Activated naive CD8-positive, alpha-beta T cell treated with anti-CD3 and anti-CD28 coated beads for 36 hours (primary cell): ENCODE measurements at places on chromosomes 12 and 14.

DNA sequence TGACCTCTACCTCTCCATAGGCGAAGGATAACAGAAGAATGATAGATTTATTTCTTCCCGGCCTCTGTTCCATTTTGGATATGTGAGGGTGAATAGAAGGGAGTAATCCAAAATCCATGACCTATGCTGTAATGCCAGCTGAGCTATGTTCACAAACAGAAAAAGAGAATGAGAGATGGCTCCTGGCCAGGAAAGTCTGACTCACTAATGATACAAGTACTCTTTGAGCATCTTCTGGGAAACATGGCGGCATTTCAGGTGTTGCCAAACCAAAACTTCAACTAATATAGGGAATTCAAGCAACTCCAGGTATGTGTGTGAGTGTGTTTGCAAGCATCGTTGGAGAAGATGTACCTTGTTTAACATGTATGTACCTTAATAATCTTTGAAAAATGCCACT, 55.1 kb downstream of the MED13L start:
- DNase-seq = peak; percentile 30

DNA sequence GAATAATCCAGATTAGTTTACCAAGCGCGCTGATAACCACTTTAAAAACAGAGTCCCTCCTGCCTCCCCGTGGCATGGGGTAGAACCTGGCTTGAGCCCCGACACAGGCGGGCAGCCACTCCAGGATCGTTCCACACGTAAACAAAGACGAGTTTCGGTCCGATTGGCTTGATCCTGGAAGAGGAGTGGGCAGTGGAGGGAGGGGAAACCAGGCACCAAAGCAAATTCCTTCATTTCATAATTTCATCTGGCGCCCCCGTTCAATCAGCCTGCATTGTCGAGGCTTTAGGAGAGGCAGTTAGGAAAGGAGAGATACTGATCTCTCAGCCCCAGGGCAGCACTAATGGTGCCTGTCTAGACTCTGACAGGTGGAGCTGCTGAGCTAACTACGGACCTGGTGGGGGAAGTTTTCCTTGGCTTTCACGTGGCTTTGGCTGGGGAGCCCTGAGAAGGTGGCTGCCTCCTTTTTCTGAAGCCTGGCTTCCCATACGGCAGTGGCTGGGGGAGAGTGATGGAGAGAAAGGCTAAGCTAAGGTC, 751 bp upstream of the GPRC5A start:
- peak; percentile 24 for DNase-seq

- DNase-seq = peak; percentile 74
These were observed 33.3 kb downstream of the MIA2 start for GRCh38 chr14:39266871-39267607.

DNA sequence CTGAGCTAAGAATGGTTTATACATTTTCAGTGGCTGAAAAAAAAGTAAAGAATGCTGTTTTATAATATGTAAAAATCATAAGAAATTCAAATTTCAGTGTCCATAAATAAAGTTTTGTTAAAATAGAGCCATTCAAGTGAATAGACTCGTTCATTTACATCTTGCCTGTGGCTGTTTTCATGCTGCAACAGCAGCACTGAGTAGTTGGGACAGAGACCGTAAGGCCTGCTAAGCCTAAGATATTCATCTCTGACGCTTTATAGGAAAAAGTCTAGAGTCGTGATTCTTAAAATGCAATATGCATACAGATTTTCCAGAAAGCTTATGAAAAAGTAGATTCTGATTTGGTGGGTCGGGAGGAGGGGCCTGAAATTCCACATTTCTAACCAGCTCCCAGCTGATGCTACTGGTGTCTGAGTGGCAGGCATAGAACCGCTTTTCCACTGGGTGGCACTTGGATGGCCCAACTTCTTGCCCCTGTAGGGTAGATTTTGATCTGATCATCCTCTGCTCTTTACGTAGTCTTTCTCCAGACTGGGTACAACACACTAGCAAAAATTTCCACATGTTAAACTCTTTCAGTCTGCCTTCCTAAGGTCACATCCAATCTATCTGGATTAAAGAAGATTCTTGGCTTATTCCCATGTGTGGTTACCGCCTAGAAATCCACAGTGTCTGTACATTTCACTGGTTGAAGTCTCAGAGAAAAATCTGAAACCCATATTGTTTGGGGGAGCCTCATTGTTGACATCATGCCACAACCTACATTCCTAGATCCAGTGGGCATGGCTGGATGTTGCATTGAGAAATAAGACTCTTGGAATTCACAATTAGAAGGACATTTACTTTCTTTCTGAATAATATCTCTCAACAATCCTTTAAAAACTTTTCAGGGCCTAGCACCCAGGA, 151.2 kb downstream of the C12orf75 start:
- no peak for DNase-seq

DNA sequence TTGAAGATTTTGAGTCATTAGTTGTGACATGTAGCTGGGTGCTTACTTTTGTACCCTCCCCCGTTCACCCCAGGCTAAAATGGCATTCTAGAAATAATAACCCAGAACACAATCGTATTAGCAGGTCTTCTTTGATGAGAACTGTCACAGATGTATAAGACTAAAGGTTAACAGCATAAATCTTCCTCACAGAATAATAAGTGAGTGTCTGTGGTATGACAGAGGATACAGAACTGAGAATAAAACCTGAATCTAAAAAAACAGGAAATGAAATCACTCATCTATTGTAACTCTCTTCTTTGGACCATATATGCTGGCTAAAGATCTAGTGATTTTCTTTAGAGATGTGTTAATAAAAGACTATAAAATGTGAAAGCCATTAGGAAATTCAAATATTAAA, 746.6 kb downstream of the LRFN5 start:
- DNase-seq = no peak

DNA sequence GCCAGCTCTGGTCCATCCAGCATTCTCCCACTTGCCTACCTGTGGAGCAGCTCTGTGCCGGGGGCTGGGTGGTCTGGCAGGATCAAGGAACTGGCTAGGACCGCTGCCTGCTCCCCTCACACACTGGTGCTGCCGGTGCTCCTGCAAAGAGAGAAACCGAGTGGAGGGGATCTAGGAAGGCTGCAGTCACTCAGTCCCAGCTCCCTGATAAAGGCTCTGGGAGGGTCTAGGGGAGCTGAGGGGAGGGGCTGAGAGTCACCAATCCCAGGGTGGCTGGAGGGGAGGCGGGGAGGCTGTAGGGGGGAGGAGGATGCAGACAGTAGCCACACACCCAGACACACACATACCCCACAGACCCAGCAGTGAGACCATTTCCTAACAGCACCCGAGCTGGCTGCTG, at the start of gene TAC3:
Gene TAC3 (minus strand): TSS at position 182 of the 400 bp plus-strand sequence. CDS start 732 bp downstream, outside the sequence.
- DNase-seq = no peak

- DNase-seq = no peak
These were observed 139.7 kb downstream of the TTLL5 start for GRCh38 chr14:75800792-75801191.

- DNase-seq = peak; percentile 20
These were observed 2.7 kb downstream of the TGFB3 start for GRCh38 chr14:75979071-75979571.

DNA sequence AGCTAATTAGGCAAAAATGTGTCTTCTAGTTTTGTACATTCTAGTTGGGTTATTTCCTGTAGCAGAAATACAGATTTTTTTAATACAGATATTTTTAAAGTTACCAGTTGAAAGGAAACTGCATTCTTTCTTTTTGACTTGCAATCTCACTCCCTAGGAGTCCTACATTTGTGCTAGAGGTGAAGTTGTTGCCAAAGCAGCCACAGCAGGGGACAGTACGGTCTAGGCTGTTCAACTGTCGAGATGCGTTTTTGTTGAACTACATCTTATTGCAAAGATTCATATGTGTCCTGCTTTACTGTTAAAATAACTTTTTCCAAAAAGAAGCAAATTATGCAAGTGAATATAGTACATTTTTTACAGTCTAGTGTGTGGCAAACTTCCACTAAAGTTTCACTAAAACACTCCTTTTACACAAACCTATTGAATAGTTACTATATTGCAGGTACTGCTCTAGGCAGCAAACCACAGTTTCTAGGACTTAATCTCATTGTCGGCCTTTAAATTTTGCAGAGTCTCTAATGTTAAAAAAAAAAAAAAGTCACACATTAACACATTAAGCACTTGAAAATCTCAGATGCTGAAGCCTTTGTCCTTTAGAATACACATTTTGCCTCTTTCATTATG, 30.2 kb upstream of the SRGAP1 start:
- no peak for DNase-seq

- DNase-seq = no peak
These were observed 17.1 kb downstream of the ACTN1 start for GRCh38 chr14:68961781-68962584.

DNA sequence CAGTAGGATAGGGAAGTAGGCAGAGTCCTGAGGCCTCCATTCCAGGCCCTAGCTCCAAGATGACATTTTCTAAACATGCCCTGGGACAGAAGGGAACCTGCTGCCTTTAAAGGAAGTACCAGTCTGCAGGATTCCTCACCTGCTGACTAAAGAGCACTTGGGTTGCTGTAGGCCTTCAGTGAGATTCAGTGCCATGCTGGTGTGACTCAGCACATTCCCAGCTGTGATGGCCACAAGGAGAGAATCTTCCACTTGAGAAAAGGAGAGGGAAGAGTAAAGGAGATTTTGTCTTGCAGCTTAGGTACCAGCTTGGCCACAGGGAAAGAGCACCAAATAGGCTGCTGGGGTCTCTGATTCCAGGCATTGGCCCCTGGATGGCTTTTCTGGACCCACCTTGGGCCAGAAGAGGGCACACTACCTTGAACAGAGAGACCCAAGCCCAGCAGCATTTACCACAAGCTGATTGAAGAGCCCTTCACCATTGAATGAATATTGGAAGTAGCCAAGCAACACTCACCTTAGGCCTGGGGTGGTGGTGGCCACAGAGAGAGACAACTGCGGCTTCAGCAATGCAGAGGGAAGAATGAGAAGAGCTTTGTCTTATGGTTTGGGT, 498.3 kb downstream of the KCNH5 start:
- no peak for DNase-seq

DNA sequence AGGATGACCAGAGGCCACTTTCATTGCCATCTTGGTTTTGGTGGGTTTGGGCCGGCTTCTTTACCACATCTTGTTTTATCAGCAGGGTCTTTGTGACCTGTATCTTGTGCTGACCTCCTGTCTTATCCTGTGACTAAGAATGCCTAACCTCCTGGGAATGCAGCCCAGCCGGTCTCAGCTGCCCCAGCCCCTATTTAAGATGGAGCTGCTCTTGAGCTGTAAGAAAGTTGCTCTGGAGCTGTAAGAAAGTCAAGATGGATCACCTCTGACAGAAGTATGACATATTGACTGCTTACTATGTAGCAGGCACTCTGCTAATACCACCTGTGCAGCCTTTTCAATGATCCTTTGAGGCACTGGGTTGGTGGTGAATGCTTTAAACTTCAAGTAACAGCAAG, 52.1 kb downstream of the RIN3 start:
- DNase-seq = no peak

GRCh38 chr12:72273499-72273837, 1.3 kb downstream of the TRHDE start:
- DNase-seq = no peak

- DNase-seq = no peak
These were observed 996 bp downstream of the REC8 start for GRCh38 chr14:24172871-24173281.

GRCh38 chr14:88044444-88044758, 39.5 kb downstream of the GPR65 start:
- no peak for DNase-seq

- DNase-seq = no peak
These were observed 16.8 kb upstream of the SDR39U1 start for GRCh38 chr14:24459331-24459730.

DNA sequence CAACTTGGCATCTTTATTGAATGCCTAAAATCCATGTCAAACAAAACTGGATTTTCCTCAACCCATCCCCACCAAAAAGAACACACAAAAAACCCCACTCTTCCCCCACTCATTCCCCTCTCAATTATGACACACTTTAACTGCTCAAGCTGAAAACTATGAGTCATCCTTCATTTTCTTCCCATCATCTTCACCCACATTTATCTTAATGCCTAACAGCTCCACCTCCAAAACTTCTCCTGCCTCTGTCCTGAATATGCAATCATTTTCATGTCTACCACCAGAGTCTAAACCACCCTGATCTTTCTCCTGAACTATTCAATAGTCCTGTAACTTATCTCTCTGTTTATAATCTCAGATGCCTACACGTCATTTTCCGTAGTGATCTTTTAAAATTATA, 239.7 kb downstream of the BCAT1 start:
- DNase-seq = no peak

DNA sequence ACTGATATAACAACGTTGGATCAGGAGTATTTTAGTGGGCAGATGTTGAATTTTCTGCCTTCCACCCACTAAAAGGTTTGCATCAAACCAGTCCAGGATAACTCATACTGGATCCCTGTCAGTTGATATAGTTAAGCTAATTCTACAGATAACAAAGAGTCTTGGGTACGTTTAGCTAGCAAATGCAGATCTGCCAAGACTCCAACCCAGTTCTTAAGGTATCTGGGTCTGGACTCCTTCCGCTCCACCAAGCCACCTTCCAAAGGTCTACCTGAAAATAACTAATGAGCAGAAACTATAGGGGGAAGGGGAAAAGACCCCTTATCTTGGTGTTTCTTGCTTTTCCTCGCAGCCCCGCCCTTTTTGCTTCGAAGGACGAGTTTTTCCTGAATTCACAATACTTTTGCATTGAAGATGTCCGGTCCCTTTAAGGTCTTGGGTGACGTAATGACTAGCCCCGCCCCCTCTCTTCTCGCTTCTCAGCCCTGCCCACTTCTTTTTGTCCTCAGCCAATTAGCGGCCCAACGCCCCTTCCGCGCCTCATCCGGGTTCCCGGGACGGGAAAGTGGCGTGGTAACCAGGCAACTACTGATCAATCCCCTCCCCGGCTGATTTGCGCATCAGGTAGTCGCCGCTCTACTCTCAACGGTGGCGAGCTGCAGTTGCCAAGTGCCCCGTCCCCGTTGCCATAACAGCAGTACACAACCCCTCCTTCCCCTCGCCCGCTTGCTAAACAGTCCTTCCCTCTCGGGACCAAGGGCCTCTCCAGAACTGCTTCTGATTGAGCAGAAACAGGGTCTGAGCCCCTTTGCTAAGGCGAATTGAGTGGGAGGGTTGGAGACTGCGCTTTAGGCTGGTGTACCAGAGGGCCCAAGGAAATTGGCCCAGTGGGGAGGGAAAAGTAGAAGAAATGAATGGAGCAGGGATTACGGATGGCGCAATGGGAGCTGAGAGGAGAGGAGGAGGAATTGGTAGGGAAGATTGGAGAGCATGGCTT, at the start of gene LRRC23:
Gene LRRC23 (plus strand): TSS at position 543 of the 997 bp plus-strand sequence. CDS start 812 bp downstream, outside the sequence.
- DNase-seq = peak; percentile 97

DNA sequence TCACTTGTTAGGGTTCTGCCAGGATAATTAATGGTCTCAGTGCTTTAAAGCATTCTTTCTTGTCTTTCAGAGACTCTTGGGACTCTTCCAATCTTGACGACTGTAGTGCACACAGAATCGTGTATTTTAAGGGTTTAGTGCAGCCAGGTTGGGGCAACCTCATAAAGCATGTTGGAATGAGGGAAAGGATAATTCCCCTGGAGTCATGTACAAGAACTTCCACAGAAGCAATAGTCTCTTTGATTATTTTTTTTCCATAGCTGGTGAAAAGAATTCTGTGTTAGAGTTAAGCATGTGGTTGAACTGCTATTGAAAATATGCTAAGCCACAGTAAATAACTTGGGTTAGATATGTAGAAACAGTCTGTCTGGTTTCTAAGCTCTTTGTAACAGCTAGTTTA, 246.8 kb upstream of the DAAM1 start:
- no peak for DNase-seq
